ENCODE measurements at places on chromosomes 16 and 17. TPM values are rescaled to one million over a fixed set of nuclear protein-coding genes. Genes with fewer than 3 reads are reported as not detected.

COASY gene
- total RNA-seq, result 19.1 TPM

ACAP1 gene
- 0.97 TPM for total RNA-seq

CALB2 gene
- total RNA-seq, result 0.24 TPM

GNAO1 gene
- total RNA-seq, result 0.12 TPM

P3H4 gene
- 53.8 TPM for total RNA-seq

HS3ST3A1 gene
- 40.1 TPM for total RNA-seq

CDRT15L2 gene
- total RNA-seq, result not detected

CMTM2 gene
- total RNA-seq, result not detected

CCDC144A gene
- total RNA-seq, result 1.8 TPM

SYT17 gene
- 0.12 TPM for total RNA-seq

PRKCA gene
- 40.4 TPM for total RNA-seq

TNP2 gene
- not detected for total RNA-seq

SEZ6L2 gene
- 1.1 TPM for total RNA-seq

ERI2 gene
- total RNA-seq, result 21.3 TPM

CA7 gene
- total RNA-seq, result not detected
